ENCODE measurements at places on chromosomes 2 and 18.

GRCh38 chr18:24964216-24964615 is 387.8 kb downstream of the ZNF521 start:
- DNase-seq: no peak

DNA sequence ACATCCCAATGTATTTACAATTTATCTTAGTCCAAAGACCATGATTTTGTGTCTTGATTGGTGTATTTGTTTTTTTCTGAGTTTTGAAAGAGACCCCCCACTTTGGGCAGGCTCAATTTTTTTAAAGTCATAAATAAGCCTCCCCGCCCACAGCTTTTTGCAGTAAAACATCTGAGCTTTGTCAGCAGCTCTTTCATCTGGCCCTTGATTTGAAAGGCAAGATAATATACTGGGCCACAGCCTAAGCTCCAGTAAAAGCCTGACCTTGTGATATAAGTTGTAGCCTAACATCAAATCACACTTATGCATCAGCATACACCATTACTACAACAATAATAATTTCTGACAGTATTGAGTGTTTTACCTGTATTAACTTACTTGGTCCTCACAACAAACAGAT is 51.3 kb upstream of the SERTAD2 start:
- no peak for DNase-seq

DNA sequence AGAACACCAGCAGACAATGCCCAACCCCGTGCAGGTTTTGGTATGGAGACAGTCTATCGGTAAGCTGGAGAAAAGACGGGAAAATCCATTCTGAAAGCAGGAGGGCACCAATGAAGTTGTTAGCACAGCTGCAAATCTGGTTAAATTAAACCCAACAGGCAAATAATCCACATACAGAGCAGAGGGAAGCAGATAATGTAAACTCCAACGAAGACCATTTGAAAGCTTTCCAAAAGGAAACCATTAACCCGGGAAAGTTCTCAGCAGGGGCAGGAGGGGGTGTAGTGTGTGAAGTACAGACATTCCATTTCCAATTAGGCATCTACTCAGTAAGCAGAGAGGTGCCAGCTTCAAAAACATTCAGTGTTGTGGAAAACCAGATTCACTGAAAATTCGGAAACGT is 10.3 kb downstream of the EDAR start:
- DNase-seq: no peak

- DNase-seq: no peak
Observed at GRCh38 chr2:72797740-72798139, 28.1 kb downstream of the EXOC6B start.

- no peak for DNase-seq
Observed at GRCh38 chr2:163459986-163460385, 275.8 kb downstream of the FIGN start.

GRCh38 chr2:162113088-162113775 is 38.8 kb downstream of the GCG start:
- DNase-seq: no peak

- no peak for DNase-seq
Observed at GRCh38 chr2:177670791-177671535, 278.4 kb downstream of the AGPS start.

DNA sequence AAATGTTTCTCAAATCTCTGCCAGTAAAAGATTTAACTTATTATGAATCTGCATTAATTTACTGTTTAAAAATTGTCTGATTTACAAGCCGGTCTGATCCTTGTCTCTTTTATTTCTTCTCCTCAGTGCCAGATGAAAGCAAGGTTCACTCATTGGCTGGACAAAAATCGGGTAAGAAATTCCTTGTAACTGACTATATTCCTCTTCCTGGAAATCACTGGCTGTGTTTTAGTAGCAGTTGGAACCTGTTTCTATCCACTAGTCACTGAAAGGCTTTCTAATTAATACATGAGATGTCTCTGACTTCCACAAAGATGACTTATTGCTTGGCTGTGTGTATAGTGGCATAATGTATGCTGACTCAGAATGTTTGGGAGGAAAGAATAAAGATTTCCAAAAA is 436.6 kb upstream of the NRP2 start:
- DNase-seq: no peak

DNA sequence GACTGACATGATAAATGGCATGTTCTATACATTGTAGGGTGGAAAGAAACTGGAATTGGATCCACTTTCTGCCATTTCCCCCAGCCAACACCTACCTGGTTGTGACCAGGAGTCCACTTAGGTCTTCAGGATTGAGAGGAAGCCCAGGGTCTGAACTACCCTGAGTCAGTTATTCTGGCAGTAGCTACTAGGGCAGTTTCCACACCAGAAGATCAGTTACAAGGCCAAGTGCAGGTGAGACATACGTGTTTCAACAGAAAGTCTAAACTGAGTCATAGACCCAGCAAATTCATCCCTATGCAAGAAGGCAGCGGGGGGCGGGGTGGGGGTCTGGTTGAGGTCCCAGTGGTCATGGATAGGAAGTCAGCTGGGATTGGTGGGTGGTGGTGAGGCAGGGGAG is 21.9 kb downstream of the ANTXR1 start:
- no peak for DNase-seq

DNA sequence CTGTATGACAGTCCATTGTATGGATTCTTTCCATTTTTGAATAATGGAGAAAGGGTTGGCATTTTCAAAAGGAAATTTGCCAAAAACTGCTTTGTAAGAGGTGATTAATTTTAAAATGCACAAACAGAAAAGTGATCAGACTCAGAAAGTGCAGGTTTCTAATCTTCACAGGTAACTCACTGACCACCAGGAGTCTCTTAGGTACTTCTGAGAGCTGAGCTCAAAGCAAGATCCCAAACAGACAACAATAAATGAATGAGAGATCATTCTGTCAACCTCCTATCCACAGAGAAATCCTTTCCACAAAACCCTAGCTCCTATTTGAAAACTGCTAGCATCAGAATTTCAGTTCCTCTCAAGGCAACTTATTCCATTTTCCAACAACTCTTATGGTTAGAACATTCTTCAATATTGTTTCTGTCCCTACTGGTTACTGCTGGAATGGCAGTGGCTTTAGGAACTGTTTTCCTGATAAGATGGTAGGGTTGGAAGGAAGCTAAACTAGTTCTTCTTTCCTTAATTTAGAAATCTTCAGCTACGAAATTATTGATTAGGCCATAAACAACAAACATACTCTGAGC is 20.6 kb upstream of the HAAO start:
- no peak for DNase-seq

DNA sequence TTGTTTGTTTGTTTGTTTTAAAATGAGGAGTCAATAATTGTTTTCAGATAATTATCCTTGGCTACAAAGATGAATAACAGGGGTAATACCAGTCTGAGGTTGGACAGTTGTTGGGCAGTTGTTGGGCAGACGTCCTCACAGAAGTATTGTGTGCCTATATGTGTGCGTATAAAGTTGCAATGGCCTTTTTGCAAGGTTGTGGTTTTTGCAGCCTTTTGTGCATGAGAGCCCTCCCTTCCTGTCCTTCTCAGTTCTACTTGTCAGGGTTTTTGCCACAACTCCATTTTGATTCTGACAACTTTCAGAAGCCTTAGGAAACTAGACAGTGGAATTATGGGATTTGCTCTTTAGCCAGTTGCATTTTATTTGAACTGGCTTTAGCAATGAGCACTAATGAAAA is 6.0 kb upstream of the STK39 start:
- no peak for DNase-seq

DNA sequence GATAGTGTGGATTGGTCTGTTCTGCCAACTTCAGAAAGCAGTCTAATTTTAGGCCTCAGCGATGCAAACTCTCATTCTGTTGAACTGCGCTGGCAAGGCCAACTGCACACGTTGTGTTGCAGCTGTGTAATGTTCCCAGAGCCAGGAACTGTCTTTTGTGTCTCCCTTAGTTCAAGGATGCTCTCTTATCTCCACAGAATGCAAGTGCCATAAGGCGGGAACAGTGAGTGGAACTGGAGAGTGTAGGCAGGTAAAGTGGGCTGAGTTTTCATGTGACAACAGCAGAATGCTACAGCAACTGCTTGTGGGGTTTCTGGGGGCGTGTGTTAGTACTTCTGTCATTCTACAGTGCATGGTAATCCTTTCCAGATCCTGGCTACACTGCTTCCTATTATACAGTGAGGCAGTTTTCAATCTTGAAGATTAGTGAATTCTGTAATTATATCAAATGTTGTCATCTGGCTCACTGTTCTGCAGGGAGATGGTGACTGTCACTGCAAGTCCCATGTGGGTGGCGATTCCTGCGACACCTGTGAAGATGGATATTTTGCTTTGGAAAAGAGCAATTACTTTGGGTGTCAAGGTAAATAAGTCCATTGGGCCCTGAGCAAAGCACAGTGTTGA is 125.8 kb downstream of the LAMA3 start:
- DNase-seq: no peak

DNA sequence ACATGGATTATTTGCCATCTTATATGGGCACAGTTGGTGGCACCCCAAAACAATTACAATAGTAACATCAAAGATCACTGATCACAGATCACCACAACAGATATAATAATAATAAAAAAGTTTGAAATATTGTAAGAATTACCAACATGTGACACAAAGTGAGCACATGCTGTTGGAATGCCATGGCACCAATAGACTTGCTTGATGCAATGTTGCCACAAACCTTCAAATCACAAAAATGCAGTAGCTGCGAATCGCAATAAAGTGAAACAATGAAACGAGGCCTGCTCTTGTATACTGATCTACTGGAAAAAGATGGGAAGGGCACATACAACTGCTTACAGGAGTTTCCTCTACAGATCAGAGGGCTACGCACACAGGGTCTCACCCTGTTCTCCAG is 32.2 kb upstream of the AMMECR1L start:
- no peak for DNase-seq

DNA sequence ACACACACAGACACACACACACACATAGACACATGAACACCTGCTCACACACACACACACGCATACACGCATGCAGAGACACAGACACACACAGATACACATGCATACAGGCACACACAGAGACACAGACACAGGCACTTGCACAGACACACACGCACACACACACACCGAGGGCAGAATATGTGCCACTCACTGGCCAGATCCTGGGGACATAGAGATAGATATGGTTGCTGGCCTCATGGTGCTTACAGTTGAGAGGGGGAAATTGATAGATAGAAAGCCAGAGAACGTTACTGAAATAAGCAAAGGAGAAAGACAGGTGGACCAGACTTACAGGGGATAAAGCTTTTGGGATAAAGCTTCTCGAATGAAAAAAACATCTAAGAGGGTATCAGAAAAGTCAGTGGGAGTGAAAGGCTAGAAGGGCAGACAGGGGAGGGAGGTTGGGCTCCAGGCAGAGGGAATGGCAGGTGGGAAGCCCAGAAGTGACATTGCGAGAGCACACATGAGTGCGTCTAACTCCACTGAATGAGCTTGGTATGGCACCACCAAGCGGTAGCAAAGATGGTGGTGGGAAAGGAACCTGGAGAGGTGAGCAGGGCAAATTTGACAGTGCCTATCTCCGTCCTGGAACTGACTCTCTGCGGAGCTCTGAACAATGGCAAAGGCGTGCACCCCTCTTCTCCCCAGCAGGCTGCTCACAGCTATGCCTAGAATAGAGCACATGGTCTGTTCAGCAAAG is 390.1 kb upstream of the TRIB2 start:
- no peak for DNase-seq

DNA sequence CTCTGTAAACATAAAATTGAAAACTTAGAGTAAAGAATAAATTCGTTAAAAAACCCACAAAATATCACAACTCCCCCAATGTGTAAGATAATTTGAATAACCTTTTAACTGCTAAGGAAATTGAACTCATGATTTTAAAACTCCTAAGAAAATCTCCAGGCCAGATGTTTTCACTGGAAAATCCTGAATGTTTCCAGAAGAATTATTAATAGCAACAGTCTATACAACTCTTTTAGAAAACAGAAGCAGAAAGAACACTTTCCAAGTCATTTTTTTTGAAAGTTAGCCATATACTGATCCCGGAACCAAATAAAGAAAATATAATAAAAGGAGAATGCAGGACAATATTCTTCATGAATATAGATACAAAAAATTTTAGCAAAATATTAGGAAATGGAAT is 165.6 kb downstream of the ACOXL start:
- DNase-seq: no peak

Data from frontal cortex (tissue), 4 donors.